Cardiac muscle cell (in vitro differentiated cells and primary cell): ENCODE measurements at places on chromosomes 5 and 9.

GRCh38 chr9:114202396-114202795, 47.1 kb downstream of the COL27A1 start:
- no peak for DNase-seq

GRCh38 chr9:136105398-136106135, 10.5 kb upstream of the NACC2 start:
- DNase-seq: peak; percentile 34

DNA sequence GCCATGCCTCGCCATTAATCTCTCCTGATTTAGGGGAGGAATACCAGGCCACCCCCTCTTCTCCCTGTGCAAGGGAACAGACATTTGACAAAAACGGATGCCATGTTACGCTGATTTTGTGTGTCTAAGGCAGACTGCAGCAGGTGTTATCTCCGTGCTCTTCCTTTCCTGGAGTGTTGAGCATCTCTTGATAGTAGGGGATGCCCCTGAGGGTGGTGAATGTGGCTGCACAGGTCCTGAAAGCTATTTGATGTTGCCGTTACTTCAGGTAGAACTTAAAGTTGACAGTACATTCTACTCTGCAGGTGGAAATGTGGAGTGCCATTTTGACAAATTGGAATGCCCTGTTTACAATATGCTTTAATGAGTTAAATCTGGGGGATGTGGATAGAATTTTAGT, 21.5 kb downstream of the TENT4A start:
- no peak for DNase-seq

DNA sequence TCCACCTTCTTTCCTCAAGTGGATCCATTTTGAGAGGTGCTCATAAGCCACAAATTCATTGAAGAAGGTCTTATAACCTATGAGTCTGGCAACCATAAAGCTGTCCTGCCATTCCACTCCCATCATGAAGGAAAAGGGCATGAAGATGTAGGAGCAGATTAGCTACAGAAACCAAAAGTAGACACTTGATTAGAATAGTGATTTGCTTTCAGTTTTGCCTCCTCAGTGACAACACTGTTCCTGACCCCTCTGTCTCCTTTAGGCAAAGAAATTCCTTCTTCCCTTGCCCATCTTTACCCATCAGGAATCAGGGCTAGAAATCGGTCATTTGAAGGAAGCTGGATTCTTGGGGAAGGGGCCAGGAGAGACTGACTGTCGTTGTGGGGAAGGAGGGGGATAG, 55.2 kb downstream of the SLC28A3 start:
- no peak for DNase-seq

DNA sequence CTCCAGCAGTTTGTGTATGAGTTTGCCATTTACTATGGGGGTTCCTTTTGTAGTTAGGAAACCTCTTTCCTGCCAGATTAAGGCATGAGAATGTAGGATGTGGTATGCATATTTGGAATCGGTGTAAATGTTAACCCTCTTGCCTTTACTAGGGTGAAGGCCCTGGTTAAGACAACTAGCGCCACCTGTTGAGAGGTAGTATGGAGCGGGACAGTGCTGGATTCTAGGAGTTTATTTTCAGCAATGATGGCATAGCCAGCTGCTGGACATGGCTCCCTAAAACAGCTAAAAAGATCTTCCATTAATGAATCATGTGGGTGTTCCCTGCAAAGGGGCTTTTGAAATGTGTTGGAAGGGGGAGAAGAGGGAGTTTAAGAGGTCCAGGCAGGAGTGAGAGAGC, 30.7 kb upstream of the GPX3 start:
- peak; percentile 13 for DNase-seq

DNA sequence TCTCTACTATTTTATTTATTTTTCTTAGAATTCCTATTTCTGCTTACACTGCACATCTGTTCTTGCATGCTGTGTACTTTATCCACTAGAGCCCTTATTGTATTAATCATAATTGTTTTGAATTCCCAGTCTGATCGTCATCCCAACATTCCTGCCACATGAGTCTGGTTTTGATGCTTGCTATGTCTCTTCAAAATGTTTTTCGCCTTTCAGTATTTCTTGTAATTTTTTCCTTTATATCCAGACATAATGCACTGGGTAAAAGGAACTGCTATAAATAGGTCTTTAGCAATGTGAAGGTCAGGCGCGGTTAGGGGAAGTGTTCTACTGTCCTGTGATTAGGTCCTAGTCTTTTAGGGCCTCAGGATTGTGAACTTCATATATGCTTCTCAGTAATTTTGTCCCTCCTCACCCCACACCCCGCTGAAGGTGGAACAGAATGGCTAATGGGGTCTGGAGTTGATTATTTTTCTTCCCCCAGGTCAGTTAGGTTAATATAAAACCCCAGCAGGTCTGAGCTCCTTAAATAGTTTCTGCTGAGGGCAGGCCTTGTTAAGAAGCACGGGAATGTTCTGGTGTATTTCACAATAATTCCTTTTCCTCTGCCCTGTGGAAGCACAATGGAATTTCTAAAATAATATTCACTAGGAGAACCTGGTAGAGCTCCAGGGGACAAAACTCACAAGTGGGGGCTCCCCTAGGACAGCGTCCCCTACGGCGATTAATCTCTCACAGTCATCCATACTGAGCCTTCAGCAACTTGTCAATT, 146.6 kb upstream of the TUT7 start:
- no peak for DNase-seq

DNA sequence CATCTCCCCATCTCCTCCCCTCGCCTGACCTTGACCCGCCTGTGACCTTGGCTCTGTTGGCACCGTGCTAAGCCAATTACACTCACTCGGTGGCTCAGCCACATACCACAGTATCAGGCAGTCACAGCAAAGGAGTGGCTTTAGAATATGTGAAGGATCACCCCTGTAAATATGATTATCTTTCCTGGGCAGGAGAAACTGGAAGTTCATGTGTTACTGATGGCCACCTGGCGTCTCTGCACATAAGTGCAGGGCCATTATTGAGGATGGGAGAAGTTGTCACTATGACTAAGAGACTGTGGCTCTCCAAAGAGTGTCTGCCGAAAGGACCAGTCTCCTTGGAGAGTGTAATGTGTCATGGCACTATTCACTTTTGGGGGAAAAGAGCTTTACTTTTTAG, 116.9 kb upstream of the S1PR3 start:
- no peak for DNase-seq

DNA sequence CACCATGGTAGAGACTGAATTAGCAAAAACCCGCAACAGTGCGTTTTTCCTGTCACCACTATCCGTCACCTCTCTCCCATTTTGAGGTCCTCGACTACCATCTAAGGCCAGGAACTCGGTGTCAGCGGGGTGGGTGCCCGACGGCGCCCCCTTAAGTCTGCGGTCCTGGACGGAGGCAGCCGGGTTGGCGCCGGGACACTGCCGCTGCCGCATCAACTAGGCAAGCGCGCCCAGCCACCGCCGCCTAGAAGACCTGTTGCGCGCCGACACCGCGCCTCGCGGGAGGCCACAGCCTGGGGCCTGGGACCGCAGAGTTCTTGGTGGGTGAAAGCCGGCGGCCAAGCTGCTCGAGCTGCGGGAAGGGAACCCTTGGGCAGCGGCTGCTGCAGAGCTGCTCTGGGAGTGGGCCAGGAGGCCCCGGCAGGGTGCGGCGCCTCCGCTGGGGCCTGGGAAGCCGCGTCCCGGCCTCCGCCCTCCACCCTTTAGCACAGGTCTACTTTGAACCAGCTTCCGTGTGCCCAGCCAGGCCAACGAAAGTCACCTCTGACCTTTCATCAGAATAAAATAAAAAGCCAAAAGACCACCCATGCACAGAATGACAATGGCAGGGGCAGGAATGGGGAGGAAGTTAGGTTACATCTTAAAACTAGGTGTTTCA, 3.5 kb downstream of the FOXB2 start:
- no peak for DNase-seq

GRCh38 chr5:102796498-102796897, 41.4 kb downstream of the PAM start:
- DNase-seq: no peak

GRCh38 chr9:87479801-87480201, 17.9 kb upstream of the DAPK1 start:
- peak; percentile 74 for DNase-seq

GRCh38 chr9:80380301-80380700, 808.5 kb downstream of the TLE4 start:
- DNase-seq: no peak

DNA sequence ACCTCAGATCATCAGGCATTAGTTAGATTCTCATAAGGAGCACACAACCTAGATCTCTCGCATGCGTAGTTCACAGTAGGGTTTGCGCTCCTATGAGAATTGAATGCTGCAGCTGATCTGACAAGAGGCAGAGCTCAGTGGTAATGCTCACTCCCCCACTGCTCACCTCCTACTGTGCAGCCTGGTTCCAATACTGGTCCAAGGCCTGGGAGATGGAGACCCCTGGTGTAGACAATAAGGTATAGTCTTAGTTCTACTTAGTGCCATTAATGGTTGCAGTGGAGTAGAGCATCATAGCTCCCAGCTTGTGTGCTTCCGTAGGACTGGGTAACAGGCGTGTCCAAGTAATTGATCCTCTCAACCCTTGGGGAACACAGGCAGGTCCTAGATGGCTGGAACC, 70.4 kb upstream of the ANKRD55 start:
- no peak for DNase-seq

DNA sequence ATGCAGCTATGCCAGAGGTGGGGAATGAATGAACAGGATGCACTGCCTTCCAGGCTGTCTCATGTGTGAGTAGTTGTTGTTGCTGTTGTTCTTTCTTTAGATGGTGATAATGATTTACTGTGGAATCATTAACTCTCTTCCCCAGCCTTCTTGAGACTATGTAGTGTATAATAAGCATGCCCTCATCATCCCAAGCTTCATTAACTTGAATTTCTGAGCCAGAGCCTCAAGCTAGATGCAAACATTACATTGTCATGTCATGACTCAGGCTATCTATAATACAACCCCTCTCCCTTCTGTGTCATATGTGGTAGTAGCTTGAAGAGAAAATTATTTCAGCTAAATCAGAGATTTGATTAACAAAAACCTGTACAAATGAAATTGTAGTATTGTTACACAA, 10.0 kb upstream of the ADAMTSL1 start:
- no peak for DNase-seq

DNA sequence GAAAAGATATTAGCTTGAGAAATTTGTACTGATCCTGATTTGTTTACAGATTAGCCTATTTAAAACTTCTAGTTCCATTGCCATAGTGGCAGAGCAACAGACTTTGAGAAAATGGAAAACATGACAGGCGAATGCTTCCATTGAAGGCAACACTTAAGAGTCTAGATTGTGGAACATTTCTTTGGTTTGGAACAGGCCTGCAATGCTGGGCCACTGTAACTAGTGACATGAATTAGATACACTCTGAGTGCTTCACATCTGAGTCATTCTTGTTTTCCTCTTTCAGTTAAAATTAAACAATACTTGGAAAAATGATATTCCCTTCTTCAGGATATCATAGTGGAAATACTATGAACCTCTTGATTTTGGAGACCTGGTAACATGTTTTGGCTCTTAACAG, 453.6 kb upstream of the TUSC1 start:
- DNase-seq: peak; percentile 43

DNA sequence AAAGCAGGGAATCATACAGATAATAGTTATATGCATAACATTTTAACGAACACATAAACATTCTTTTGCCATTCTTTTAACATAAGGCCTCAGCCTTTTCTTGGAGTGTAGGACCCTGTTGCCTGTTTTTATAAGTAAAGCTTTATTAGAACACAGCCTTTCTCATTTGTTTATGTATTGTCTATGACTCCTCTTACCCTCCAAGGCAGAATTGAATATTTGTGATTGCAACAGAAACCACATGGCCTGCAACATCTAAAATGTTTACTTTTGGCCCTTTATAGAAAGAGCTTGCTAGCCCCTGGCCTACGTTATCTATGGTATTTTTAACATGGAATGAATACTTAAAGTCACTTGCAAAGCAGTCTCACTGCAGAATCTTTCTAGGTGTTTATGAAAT, 2.6 kb downstream of the SLC31A1 start:
- peak; percentile 67 for DNase-seq

DNA sequence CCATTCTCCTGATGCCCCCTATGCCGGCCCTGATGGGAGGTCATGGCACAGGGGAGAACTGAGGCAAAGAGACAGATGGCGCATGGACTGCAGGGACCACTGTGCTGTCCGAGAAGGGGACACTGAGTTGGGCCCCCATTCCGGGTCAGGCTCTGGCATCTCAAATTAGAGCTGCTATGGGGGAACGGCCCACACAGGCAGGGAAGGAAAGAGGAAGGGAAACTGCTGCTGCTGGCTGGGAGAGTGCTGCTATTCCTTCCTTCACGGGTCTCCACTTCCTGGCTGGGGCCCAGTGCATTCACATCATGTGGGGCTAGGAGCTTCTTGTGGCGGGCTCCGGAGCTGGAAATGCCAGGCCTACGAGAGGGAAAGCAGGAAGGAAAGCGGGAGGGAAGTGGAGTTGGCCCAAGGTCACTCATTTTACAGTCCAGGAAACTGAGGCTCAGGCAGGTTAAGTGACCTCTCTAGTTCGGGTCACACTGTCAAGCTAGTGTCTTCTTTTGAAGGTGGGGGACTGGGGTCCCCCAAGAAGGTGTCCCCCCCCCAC, 1.3 kb upstream of the CARD19 start:
- no peak for DNase-seq

- DNase-seq: no peak
Observed at GRCh38 chr9:126410229-126410628, 83.6 kb downstream of the MVB12B start.

- peak; percentile 38 for DNase-seq
Observed at GRCh38 chr9:84862810-84863287, 193.3 kb downstream of the NTRK2 start.

DNA sequence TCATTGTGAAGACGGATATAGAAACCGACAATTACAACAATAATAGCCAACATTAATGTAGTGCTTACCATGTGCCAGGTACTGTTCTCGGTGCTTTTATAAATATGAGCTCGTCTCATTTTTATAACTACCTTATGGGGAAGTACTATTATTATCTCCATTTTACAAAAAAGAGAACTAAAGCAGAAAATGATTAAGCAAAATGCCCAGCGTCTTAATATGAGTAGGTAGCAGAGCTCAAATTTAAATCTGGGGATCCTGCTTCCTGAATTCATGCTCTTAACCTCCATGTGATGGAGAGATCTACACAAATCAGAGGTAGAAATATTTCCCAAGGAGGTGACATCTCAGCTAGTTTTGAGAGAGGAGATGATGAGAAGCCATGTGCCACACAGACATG, 256.9 kb downstream of the TRIM32 start:
- no peak for DNase-seq

GRCh38 chr5:110224050-110224449, 502.4 kb downstream of the TMEM232 start:
- DNase-seq: no peak

DNA sequence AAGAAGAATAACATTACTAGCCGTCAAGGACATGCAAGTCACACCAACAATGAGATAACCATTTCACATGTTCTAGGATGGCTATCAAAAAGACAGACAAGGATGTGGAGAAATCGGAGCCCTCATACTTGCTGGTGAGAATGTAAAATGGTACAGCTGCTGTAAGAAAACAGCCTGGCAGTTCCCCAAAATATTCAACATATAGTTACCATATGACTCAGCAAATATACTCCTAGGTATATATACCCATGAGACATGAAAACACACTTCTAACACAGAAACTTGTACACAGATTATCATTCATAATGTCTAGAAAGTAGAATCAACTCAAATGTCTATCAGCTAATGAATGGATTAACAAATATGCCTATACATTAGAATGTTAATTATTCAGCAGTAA, 105.4 kb upstream of the PCAT7 start:
- DNase-seq: no peak
